Coronary artery (tissue), 2 donors: ENCODE measurements at places on chromosomes 12 and 14.

DNA sequence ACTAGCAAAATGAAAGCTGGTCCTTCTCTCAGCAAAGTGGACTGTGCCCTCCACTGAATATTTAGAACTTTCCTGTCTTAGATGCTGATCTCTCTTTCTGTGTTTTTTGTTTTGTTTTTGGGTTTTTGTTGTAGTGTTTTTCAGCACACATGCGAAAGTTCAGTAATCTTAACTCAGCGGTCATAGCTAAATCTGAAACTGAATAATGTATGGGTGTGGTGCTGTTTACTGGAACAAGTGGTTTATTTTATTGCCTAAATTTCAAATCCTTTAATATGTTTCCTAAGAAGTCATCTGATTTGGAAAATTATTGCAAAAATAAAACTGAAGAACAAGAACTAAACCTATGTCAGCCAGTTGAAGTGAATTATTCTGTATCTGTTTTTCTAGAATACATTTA lies 116.0 kb upstream of the LRIG3 start:
- no peak for DNase-seq

GRCh38 chr14:54475187-54475899 lies 13.4 kb downstream of the GMFB start:
- no peak for DNase-seq

- no peak for DNase-seq
Observed at GRCh38 chr12:93794738-93795137, 117.6 kb downstream of the CRADD start.

GRCh38 chr12:122080149-122081082 lies 1.9 kb downstream of the MLXIP start:
- no peak for DNase-seq

DNA sequence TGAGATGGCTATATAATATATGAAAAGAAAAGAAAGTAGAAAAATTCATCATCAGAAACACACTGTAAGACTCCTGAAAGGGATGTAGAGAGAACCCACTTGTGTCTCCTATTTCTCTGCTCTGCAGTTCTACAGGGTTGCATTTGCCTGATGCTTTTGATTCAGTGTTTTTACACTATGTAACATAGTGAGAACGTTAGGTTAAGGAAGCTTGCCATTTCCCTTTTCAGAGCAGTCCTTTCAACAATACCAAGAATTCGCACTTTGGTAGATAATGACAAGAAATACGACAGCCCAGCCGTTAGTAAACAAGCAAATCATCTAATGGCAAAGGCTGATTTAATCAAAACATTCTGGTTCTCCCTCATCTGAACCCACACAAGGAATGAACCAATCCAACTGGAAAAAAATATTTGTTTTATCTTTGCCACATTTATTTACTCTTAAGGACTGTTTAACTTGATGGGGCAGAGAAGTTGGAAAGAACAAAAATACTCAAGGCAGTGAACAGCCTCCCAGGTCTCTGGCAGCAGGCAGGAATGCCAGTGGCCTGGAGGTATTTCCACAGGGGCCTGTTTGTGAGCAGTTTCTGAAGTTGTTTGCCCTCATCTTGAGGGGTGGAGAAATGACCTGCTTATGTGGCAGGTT lies 30.8 kb upstream of the SOCS2 start:
- DNase-seq = no peak

GRCh38 chr14:65159281-65160062 lies 57.2 kb upstream of the MAX start:
- DNase-seq = no peak

GRCh38 chr14:70924521-70924920 lies 17.3 kb downstream of the PCNX1 start:
- DNase-seq = no peak

GRCh38 chr12:104822941-104823340 lies 135.1 kb downstream of the SLC41A2 start:
- no peak for DNase-seq

GRCh38 chr12:124075841-124076240 lies 102.8 kb downstream of the ZNF664 start:
- DNase-seq = no peak

- DNase-seq = no peak
Observed at GRCh38 chr14:71665781-71666180, 266.4 kb upstream of the RGS6 start.

DNA sequence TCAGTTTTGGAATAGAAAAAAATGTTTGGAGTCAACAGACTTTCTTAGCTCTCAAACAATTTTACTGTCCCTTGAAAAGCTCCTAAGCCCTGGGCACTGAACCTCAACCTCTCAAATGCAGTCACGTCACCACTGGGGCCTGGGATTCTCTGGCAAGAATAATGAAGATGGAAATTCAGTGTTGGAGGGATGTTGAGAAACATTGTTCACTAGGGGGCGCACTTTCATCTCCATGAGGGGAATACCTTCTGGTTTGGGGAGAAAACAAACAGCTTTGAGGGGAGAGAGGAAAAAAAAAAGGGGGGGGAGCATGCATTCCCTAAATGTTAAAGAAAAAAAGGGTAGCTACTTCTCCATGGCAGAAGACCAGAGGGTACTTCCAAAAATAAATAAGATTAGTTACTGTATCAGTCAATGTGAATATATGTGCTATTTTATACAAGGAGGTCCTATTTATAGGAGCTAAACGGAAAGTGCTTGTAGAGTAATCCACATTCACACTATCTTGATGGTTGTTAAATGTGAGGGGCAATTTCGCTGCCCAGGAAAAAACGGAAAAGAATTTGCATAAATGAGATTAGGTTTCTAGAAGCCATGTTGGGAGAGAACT lies 5.8 kb upstream of the TBPL2 start:
- DNase-seq = no peak

DNA sequence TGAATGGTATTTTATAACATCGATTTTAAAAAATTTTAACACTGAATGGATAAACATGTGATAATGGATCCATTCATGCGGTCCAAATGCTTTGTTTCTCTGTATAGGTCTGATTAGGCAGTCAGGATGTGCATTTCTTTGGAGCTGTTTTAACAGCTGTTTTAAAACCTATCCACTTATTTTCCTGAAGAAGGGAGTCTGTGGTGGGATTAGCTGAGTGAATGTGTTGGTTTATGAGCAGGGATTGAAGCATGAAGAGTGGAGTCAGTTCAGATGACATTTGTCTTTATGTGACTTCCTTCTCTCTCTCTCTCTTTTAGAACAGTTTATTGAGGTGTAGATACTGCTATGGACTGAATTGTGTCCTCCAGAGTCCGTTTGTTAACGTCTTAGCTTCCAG lies 37.7 kb downstream of the GLT8D2 start:
- no peak for DNase-seq

GRCh38 chr14:75794615-75795038 lies 133.6 kb downstream of the TTLL5 start:
- DNase-seq = no peak

- no peak for DNase-seq
Observed at GRCh38 chr12:118603610-118604361, 227.4 kb downstream of the SUDS3 start.

DNA sequence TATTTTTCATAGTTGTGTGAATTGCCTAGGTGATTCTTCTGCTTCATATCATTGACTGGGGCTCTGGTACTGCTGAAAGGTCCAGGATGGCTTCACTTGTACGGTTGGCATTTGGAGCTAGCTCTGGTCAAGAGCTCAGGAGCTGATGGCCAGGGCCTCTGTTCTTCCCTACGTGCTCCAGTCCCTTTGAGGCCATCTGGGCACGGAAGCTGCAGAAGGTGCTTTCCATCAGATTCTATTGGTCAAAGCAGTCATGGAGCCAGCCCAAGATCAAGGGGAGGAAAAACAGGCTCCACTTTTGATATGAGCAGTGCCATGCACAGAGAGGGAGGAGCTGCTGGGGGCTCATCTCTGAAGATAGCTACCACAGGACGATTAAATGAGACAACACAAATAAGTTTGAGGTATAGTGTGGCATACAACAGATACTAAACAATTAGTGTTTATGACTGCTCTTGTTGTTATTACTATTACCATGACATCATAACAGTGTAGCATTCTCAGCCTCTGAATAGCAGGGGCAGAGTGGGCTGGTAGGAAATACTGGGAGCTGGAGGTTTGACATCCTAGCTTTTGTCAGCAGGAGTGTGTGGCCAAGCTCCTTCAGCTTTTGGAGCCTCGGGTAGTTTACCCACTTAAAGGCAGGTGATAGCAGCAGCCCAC lies 10.4 kb downstream of the KRT83 start:
- no peak for DNase-seq

GRCh38 chr14:82626156-82627066 lies 1092.8 kb upstream of the SEL1L start:
- DNase-seq = no peak

- no peak for DNase-seq
Observed at GRCh38 chr14:84492685-84493084, 1037.3 kb upstream of the FLRT2 start.

- peak; percentile 70 for DNase-seq
Observed at GRCh38 chr12:69739287-69740191, 879 bp downstream of the RAB3IP start.

DNA sequence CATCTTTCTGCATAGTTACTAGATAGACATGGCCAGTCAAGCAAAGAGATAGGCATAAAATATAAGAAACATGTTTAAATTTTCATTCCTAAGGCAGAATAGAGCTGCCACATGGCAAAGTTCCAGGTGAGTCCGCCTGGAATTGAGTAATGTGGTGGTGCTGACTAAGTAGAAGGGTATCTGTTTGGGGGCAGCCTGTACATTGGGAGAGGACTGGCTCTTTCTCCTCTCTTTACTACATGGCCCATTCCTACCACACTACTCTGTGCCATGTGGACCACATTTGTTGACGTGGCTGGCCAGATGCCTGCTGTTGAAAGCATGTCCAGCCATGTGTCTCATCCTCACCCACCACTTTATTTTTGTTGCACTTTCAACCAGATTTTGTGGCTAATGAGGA lies 354.0 kb downstream of the ETNK1 start:
- no peak for DNase-seq

- DNase-seq = no peak
Observed at GRCh38 chr14:22740020-22740419, 26.5 kb upstream of the OXA1L start.

DNA sequence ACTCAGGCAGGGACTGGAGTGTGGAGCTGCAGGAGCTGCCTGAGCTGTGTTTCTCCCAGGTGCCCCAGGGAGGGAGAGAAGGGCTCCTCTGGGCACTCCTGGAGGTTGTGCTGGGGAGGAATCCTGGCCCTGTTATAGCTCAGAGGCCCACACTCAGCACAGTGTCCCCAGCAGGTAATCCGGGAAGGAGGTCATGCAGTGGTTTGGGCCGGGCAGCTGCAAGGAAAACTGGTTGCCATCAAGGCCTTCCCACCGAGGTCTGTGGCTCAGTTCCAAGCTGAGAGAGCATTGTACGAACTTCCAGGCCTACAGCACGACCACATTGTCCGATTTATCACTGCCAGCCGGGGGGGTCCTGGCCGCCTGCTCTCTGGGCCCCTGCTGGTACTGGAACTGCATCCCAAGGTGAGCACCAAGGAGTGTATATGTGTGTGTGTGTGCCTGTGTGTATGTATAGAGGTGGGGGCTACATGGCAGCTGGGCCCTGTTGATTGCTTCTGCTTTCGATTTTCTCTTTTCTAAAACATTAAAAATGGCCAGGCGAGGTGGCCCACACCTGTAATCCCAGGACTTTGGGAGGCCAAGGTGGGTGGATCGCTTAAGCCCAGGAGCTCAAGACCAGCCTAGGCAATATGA lies 2.0 kb downstream of the AMHR2 start:
- no peak for DNase-seq

DNA sequence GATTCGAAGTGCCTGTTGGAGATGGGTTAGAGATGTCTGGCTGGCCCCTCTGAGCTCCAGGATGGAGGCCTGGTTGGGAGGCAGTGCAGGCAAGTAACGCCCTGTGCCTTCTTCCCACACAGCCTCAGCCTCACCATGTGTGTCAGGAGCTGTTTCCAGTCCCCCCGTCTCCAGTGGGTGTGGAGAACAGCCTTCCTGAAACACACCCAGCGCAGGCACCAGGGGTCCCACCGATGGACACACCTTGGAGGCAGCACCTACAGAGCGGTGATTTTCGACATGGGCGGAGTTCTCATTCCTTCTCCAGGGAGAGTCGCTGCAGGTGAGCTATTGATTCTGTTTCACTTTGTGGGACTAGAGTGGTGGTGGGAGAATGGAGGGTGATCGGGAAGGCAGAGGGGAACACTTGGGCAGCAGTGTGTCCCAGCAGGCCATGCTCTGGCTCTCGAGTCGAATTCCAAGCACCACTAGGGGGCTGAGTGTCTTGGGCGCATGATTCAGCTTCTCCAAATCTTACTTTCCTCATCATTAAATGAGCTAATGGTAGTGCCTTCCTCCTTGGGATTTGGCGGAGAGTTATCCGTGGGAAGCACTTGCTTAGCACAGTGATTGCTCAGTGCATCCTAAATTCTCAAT lies 6.8 kb downstream of the ACAD10 start:
- DNase-seq = no peak

GRCh38 chr12:123336530-123336929 lies 28.1 kb downstream of the SBNO1 start:
- DNase-seq = no peak

DNA sequence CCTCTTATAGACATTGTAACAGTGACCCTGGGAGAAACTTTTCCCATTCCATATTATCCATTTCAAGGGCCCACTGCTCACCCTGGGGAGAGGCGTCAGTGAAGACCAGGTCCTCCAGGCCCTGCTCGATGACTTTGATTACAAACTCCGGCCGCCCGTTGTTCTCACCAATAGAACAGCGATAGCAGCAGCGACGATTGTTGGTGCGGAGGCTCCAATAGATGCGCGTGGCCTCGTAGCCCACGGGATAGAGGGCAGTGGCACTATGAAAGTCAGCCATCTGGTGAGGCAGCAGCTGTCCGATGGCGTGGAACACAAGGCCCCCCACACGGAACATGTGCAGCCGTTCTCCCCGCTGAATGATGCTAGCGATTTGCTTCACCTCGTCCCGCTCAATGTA lies 7.5 kb upstream of the PRKAG1 start:
- no peak for DNase-seq

DNA sequence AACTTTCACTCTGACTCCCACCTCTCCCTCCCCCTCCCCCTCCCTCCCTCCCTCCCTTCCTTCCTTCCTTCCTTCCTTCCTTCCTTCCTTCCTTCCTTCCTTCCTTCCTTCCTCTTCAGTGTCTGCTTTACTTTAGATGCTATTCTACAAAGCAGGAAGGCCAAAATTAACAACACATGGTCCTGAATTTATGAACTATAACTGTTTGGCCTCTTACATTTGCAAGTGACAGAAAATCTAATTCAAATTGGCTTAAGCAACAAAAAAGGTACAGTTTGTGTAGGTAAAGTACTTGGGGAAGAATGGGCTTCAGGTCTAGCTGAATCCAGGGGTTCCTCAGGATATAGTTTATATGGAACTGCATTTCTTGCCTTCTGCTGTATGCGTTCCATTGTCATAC lies 673.0 kb downstream of the AACS start:
- no peak for DNase-seq

DNA sequence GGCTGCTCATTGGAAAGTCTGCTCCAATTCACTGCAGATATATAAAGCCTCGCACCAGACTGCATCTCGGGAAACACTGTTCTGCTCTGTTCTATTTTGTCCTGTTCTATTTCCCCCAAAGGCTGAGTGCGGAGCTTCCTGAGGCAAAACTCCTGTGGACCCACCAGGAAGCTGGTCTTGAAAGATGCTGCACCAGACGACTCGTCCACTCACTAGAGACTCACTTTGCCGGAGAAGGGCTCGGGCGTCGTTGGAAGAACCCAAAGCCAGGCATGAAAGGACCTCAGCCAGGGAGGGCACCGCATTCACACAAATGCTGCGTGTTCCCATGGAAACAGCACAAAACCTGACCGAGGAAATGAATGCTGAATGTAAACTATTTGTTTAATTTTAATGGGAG lies 331.2 kb upstream of the SFSWAP start:
- peak; percentile 38 for DNase-seq
